HT-29 (cell line): ENCODE measurements at places on chromosomes 16 and 17.

DNA sequence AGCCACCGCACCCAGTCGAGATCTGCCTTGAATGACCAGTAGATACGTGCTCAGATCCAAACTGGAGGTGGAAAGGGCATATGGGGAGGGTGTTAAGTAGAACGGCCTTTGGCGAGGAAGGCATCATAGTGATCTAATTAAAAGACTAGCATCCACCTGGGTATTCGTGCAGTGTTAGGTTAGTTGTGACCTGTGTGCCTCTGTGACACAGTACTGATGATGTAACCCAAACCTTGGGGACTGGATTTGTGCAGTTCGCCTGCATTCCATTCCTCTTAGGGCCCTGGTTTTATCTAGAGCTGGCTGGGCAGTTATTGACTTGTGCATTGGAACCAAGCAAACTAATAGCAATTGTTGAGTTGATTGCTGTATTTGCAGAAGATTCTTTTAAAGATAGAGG lies 47.9 kb downstream of the SNX29 start:
- DNase-seq: no peak

GRCh38 chr16:89193576-89194293 lies 6.6 kb downstream of the SLC22A31 start:
- DNase-seq: no peak

DNA sequence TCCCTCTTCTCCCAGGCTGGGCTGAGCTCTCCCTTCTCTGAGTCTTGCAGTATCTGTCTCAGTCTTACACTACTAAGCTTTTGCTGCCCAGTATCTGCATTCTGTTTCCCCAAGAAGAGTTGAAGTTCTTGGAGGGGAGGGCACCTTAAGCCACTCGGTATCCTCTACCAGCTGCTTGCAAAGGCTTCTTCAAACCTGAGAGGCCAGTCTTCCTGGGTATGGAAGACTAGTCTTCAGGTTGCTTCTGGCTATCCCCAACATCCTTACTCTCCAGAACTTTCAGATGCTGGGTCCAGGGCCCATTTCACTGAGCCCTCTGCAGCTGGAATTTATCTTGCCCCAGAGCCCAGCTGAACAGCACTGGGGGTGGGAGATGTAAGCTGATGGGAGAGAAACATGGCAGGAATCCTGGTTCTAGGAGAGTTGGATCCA lies 20.1 kb downstream of the GP2 start:
- no peak for DNase-seq

DNA sequence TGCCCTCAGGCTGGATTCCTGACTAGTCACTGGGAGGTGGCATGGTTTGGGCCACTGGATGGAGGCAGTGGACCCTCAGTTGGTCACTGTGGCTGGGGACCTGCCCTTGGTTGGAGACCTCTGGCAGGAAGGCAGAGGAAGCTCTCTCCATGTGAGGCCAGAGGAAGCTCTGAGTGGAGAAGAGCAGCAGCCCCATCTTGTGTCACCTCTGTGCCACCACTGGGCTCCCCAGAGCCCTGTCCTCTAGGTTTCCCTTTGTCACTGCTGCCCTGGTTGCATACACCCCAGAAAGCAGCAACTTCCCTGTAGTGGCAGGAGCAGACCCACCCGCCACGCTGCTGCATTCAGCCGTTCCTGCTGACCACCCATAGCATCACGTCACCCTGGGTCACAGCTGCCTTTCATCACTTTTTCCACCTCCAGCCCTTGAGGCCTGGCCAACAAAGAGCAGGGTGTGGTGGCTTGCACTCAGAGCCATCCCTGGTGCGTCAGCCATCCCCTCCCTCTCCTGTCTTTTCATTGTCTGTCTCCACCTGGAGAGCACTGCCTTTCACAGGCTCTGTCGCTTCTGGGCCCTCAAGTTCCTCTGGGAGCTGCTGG lies 11.9 kb downstream of the CTRL start:
- DNase-seq: no peak

- DNase-seq: no peak
These were observed 27.6 kb downstream of the ITGB3 start for GRCh38 chr17:47281216-47281615.

DNA sequence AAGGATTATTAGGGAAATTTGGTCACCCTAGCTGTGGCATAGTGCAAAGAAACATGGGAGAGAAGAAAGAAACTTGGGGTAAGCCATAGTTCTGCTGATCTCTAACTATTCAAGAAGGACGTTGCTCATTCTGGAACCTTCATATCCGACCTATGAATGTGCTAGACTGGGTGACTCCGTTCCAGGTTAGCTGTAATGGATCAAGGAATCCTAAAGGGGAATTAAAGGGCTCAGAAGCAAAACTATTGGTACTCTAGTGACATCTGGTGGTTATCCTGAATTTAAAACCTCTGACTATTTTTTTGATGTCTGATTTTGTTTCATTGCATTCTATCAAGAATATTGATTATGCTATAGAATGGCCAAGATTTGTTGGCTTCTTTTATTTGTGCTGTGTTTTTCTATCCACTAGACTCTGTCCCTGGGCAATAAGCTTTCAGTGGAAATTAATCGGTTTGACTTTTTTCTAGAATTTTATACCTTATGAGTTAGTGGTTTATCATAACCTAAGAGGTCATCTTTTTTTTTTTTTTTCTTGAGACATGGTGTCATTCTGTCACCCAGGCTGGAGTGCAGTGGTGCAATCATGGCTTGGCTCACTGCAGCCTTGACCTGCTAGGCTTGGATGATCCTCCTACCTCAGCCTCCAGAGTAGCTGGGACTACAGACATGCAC lies 19.5 kb downstream of the PCTP start:
- DNase-seq: peak; percentile 73

GRCh38 chr16:52498328-52499059 lies 48.4 kb downstream of the TOX3 start:
- DNase-seq: no peak

- DNase-seq: no peak
These were observed 40.8 kb downstream of the HS3ST3A1 start for GRCh38 chr17:13560935-13561334.

DNA sequence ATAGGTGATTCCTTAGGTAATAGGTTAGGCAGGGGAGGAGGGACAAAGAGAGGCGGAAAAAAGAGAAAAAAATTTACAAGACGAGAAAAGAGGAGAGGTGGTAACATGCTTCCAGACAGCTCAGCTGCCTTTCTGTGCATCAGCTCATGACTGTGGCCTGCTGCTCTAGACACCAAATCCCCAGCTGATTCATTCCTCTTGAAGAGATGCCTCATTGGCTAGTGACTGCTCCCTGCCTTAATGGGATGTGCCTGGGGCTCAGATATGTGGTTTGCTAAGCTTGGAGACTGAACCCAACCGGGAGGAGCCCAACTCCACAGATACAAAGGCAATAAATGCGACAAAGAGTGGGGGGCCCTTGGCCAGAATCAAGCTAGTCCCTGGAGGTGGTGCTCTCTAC lies 105.9 kb upstream of the FAM20A start:
- DNase-seq: no peak

DNA sequence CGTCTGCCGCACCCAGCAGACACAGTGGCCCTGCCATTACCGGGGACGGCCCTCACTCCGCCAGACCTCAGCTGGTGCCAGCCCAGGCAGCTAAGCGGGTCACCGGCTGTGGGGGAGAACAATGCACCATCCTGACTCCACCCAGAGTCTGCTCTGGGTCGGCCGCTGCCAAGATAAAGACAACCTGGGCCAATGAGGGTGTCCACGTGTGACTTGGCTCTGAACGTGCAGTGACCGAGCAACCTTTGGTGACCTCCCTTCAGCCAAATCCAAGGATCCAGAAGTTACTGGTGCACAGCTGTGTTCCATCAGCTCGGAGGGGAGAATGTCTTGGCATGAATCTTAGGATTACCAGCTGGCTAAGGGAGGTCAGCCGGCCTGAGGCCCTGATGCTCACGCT lies 155.9 kb downstream of the NTN1 start:
- DNase-seq: no peak

- DNase-seq: no peak
These were observed 11.2 kb upstream of the CACNA1H start for GRCh38 chr16:1141716-1142115.

GRCh38 chr16:52629296-52629695 lies 82.4 kb upstream of the TOX3 start:
- no peak for DNase-seq

DNA sequence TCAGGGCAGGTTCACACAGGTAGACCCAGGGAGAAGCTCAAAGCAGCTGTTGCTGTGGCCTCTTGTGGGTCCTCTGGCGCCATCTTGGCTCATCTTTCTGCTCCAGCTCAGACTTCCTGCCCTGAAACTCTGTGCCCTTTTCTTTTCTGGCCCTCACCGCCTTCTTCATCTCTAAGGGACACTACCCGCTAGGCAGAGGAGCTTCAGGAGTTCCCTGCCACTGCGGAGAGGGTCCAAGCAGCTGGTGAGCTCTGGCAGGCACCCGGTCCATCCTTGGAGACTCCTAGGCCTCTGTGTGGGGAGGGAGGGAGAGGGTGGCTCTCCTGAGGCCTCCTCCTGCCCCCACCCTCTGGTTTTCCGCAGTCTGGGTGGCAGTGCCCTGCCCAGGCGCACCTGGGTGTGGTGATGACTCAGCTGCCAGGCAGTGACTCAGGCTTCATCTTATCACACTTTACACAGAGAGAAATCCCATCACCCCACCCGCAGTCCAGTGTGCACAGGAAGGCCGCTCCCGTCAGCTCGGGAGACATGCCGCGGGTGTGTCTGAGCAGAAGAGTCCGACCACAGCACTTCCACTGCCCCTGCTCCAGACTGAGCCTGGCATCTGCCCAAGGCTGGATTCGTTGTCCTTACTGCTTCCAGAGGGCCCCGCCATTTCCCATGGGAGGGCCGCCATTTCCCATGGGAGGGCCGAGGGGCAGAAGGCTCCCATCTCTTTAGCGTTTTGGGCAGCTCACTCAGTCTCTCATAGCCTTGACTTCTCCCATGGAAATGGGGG lies 7.3 kb downstream of the NT5C start:
- DNase-seq: peak; percentile 96

GRCh38 chr17:33680472-33680871 lies 387.4 kb upstream of the ASIC2 start:
- no peak for DNase-seq

- DNase-seq: no peak
These were observed at the start of gene CCDC92B for GRCh38 chr17:2749058-2749783. Gene CCDC92B (minus strand): TSS chr17:2749652. CDS start chr17:2735145, 14,507 bp downstream.

DNA sequence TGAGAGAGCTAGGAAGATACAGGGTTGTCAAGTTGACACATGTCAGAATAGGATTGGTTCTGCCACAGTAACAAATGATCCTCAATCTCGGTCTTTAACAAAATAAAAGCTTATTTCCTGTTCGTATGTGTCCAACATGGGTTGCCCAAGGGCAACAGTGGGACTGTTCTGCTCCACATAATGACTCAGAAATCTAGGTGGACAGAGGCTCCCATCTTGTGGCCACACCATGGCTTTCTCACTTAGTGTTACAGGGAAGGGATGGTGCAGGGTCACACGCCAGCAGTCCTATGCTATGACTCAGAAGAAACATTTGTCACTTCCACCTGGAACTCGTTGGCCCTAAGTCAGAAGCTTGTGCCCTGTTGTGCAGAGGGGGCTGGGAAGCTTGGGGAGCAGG lies 364.9 kb downstream of the SNX29 start:
- peak; percentile 61 for DNase-seq

GRCh38 chr16:85187447-85187846 lies 75.2 kb upstream of the CIBAR2 start:
- no peak for DNase-seq

DNA sequence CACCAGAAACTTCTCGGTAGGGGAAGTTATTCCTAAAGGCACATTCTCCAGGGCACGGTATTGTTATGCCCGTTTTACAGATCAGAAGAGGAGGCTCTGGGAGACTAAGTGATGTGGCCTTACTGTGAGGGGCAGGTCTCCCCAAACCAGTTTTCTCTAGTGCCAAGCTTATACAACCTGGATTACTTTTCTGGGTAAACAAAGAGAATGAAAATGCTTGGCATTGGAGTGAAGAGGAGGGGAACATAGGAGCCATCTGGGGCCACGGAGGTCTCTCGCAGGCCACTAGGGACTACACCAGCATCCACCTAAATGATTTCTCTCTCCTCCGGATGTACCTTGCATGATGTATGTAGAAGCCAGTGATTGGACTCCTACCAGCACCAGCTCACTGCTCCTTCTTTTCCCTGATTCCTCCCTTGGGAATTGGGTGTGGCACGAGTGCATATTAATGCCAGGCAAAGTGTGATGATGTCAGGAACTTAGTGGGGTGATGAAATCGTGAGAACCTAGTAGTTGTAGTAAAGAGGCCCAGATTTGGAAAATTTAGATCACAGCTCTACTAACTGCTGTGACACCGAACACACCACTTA lies 674 bp downstream of the TOM1L1 start:
- no peak for DNase-seq

DNA sequence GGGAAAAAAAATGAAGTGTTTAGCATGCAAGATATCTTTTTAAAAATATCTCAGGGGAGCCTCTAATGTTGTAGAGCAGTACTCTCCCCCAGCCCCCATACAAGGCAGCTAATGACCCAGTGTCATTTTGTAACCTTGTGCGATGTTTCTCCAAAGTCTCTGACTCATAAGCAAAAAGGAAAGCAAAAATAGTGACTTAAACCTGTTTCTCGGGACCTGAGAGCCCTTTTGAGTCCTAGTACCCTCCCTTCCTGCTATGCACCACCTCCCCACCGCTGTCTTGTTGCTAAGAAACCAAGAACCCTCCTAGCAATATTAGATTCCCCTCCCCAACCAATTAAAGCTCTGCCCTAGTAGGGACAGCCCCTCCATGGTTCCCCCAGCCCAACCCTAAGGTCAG lies 2.8 kb downstream of the MYCBPAP start:
- DNase-seq: no peak

DNA sequence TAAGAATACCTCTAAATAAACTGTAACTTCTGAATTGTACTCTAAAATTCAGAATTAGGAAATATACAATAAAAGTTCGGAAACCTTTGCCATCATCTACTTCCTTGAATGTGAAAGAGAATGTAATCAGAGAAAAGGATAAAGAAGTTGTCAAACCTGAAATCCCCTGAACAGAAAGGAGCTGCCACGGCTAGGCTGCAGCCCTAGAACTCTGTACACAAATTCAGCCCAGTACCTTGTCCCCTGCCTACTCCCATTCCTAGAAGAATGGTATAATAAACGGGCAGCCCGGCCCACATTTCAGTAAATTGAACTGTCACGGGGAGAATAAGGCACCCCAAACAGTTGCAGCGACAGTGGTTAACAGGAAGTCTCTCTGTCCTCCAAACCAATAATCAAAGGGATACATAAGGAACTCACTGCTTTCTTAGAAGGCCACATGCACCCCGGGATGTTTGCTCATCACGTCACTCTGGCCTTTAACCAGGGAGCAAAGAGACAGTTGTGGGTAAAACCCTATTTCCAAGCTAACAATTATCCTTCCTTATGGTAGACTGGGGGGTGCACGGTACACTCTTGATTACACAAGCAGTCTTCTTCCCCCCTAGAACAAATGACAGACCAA lies 24.3 kb upstream of the RFFL start:
- peak; percentile 90 for DNase-seq

- no peak for DNase-seq
These were observed 6.0 kb upstream of the SYT17 start for GRCh38 chr16:19162085-19162484.
